EH (cell line): ENCODE measurements at places on chromosomes 2 and 18.

GRCh38 chr2:94956797-94957391 is 68.6 kb upstream of the MAL start:
- peak; percentile 41 for DNase-seq

DNA sequence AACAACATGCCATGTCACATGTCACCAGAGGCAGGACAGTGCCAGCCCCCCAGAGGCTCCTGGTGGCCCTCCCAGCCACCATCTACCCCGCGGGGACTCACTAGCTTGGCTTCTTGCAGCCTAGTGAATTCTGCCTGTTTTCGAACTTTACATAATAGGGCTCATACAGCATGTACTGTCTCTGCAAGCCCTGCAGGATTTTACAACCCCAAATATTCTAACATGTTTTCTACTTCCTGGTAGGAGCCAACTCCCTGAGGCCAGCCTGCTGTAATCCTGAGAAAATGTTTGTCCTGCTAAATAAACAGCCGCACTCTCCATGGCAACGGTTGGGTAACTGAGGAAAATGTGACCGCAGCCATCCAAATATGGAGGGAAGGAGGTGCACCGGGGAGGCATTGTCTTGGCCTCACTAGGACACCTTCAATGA is 2.7 kb downstream of the PER2 start:
- DNase-seq: peak; percentile 98

- DNase-seq: no peak
Observed at GRCh38 chr2:188693111-188693510, 281.1 kb upstream of the COL3A1 start.

DNA sequence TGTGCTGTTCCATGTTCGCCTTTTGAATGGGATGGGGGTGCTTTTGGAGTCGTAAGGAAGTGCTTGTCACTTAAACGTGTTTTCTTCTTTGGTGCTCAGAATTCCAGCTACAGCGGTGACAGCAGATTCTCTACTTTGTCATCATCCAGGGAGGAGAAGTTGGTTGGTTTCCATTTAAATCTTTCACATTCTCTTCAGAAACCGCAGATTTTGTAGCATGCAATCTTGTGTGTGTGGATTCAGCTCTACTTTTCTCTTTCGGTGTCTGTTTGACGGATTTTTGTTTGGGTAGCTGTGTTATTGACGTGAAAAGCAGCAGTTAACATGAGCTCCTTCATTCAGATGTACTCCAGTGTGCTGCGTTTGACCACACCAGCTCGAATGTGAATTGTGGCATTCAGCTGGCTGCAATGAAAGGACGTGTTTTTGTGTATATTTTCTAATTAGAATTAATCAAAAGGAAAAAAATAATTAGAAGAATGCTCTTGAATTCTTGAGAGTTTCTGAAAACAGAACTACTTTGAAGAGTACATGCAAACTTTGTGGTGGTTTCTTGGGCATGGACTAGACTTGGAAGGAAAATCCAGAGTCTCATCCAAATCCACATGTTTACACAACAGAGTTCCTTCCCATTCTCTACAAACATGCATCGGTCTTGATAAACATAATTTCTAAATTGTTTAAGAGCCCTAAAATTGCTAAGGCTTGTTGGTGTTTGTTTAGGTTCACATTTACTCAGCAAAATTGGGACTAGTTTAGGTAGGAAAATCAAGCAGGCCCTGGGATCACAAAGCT is 68.7 kb upstream of the RBM44 start:
- DNase-seq: no peak

DNA sequence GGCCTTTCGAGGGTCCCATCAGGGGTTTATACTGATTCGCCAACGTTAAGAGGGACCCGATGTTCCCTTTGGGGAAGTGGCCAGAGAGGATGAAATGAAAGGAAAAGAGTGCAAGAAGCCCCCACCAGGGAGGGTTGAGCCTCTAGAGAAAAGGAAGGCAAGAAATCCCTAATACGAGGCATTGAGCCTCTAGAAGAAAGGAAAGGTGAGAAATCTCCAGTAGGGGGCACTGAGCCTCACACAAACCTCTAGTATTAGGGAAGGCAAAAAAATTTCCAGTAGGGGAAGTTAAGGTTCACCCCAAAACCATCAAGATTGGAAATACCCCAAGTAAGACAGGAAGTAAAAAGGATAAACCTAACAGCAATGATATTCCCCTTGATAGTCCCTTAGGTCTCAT is 9.8 kb upstream of the SAP130 start:
- DNase-seq: no peak

DNA sequence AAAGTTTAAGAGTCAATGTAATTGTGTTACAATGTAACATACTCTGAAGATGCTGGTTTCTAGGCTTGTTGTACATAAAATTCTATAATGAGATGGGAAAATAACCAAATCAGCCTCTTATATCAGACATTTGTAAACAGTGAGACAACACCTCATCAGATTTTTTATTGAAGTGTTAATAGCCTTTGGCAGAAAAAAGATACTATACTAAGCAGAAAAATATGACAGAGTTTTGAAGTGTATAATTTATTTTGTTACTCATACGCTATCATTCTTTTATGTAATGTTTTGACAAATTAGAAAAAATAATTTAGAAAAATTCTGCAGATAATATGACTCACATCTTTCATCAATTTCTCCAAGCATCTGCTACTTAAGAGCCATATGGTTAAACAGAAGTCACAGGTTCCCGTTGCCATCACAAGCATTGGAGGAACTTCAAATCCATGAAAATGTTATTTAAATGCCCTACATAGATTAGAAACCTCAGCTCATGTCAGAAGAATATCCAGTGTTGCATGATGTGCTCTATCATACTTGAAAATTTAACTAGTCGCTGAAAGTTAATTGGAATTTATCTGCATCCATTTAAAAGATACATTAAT is 535.4 kb downstream of the LRP1B start:
- DNase-seq: no peak

DNA sequence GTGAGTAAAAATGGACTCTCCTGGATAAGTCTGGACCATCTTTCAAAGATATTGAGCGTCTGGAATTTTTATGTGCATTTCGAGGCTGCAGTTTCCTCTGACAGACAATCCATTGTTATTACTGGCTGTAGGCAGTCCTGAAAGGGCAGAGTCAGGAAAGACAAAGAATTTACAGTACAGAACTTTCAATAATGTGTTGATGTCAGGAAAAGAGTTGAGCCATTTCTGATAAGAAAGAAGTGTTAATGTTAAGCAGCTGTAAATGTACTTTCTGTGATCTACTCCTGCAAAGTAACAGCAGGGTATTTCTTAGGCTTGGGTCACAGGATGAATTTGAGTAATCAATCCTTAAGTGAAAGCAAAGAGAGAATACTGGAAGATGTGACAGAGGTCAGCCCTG is 29.8 kb downstream of the TSPYL6 start:
- DNase-seq: no peak

GRCh38 chr2:239768907-239769553 is 256.1 kb downstream of the NDUFA10 start:
- no peak for DNase-seq

DNA sequence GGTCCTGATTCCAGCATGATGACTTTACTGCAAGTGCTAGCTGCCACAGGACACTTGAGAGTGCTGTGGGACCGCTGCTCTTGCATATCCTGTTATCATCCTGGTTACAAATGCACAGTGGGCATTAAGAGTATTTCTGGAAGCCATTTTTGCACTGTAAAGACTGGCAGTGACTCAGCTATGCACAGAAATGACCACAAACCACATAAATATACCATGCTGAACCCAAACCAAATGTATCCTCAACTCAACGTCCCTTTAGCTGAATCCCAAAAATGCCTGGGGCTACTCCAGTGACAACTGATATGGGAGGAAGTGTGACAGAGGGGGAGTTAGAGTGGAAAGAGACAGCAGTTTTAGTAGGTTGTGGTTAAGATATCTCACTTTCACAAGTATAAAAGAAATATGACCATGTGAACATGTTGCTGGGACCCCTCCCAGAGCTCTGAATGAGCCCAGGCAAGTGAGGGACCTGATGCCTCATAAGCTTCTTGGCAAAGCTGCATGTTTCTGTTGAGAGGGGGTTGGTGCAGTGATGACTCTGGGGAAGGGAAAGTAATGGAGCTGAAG is 37.3 kb downstream of the RHBDD1 start:
- DNase-seq: peak; percentile 82

- DNase-seq: no peak
Observed at GRCh38 chr18:22103647-22104031, 65.8 kb upstream of the GATA6 start.

DNA sequence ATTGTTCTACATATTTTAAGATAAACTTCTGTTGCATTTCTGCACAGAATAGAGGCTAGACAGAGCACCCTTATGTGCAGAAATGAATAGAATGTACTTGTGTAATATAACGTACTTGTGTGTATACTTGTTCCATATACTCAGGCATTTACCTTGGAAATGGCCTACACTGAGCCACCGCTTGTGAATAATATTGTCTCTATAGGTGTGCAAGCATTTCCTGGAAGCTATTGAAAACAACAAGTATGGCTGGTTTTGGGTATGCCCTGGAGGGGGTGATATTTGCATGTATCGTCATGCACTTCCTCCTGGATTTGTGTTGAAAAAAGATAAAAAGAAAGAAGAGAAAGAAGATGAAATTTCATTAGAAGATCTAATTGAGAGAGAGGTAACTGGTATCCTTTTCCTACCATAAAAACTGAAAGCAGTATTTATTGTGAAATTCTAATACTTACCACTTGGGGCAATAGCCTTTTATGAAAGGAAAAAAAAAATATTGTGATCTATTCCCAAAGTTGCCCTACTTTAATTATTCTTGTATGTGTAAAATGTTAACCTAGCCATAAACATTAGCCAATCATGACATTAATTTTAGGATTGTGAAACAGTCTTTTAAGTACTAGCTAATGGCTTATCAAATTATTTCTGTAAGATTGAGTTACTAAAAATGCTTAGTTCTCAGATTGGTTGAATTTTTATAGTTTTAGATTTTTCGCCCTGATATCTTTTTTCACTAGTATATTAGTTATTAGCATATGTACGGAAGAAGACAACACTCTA is 18.0 kb downstream of the ZC3H15 start:
- peak; percentile 49 for DNase-seq
